ENCODE measurements at places on chromosomes 6 and 20.
A peak's percentile ranks its signal among the peaks of the same experiment; 100 is the strongest.

- peak; percentile 97 for DNase-seq
Observed at GRCh38 chr6:151765444-151765886, 42.0 kb upstream of the ESR1 start.

DNA sequence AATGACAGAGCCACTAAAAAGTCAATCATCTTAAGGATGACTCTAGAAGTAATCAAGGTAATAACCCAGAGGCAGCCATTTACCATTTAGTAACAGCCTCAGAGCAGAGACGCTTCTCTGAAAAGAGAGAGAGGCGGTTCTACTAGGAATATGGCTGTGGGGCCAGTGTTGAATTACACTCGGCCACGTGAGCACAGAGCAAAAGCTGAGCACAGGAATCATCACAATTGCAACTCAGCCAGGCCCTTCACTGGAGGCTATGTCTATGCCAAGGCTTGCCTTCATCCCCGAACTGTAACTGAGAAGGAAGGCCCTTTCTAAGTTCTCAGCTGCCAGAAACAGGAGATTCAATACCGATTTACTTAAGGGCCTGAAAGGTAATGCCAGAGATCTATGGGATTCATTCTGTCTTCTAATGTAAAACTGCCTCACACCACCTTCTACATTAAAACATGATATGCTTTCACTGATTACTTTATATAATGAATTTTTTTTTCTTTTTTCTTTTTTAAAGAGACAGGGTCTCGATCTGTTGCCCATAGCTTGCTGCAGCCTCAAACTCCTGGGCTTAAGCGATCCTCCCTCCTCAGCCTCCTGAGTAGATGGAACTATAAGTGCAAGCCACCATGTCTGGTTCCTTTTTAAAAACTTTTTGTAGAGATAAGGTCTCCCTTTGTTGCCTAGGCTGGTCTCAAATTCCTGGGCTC is 67.6 kb downstream of the NUDT3 start:
- DNase-seq, result peak; percentile 77

DNA sequence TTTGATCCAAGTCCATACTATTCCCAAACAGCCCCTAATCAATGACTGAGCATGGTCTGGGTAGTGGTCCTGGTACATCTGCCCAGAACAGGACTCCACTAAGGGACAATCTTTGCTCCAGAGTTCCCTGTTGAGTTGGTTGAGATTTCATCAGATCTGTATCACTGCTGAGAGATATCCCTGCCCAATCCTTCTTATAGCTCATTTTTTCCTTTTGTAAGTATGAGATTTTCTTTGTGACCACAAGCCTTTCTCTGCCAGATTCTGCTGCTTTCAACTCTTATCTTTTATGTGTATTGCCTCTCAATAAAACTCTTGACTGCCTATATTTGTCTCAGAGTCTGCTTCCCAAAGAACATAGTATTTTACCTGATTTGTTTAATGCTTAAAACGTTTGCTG is 46.2 kb upstream of the LAMA2 start:
- DNase-seq, result peak; percentile 63

- no peak for DNase-seq
Observed at GRCh38 chr6:53710788-53711187, 45.2 kb upstream of the KLHL31 start.

DNA sequence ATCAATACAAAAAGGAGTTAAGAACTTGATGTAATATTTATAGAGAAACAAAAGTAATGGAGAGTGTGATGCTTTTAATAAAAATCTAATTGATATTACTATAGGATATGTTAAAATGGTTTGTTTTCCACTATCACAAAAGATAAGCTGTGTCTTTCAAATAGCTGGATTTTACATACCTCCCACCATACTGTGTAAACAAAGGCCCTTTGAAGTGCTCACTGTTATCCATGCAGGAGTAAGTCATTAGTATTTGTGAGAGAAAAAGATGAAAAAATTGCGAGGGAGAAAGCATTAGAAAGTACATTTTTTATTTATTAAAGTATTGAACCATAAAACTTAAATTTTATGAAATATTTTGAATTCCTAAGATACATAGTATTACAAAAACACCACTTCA is 733.0 kb downstream of the GRIK2 start:
- no peak for DNase-seq

DNA sequence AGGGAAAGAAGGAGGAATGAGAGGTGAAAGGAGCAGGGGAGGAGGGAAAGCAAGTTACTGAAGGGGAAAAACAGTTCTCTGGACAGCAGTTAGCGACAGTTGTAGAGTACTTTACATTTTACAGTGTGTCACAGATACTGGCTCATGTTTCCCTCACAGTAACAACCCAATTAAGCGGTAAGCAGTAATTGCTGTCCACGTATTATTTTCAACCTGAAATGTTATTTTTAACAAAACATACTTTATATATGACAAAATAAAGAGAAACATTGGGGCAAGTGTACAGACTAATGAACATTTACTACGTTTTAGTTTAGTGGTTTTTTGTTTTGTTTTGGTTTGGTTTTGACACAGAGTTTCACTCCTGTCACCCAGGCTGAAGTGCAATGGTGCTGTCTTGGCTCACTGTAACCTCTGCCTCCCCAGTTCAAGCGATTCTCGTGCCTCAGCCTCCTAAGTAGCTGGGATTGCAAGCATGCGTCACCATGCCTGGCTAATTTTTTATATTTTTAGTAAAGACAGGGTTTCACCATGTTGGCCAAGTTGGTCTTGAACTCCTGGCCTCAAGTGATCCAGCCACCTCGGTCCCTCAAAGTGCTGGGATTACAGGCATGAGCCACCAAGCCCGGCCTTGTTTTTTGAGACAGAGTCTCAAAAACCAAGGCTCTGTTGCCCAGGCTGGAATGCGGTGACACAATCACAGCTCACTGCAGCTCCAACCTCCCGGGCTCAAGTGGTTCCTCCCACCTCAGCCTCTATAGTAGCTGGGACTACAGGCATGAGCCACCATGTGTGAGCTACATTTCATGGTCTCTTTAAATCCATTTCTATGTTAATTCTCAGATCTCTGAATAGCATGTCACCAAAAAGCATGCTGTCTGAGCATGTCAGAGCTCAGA is 22.6 kb upstream of the BTN3A2 start:
- peak; percentile 52 for DNase-seq

DNA sequence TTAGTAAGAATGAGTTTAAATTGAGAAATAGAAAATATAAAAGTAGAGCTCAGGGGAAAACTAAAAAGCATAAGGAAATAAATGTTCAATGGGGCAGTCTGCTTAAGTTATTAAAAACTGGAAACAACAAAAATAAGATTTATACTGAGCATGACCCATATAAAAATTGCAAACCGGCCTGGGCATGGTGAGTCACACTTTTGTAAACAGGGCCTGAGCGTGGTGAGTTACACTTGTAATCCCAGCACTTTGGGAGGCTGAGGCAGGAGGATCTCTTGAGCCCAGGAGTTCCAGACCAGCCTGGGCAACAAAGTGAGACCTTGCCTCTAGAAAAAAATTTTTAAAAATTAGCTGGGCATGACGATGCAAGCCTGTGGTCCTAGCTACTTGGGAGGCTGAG is 74.6 kb downstream of the TMEM244 start:
- DNase-seq, result no peak
